ENCODE measurements at places on chromosomes 6 and 20.

DNA sequence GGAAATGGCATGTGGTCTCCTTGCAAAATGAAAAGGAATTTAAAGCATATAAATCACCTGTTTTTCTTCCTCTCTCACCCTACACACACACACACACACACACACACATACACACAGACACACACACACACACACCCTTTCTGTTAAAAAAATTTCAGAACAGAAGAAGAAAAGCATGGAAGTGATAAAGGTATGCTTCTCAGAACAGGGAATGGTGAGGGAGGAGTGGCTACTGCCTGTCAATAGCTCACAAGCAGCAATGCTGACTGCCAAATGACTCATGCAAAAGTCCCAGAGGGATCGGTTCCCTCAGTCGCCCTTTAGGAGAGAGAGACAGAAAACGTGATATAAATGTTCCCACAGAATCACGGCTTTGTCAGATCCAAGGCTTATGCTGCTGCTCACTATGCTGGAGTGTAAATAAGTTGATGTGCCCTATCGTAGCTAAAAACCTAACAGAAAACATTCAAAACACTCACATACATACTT lies 102.6 kb downstream of the IBTK start:
- DNase-seq = no peak

DNA sequence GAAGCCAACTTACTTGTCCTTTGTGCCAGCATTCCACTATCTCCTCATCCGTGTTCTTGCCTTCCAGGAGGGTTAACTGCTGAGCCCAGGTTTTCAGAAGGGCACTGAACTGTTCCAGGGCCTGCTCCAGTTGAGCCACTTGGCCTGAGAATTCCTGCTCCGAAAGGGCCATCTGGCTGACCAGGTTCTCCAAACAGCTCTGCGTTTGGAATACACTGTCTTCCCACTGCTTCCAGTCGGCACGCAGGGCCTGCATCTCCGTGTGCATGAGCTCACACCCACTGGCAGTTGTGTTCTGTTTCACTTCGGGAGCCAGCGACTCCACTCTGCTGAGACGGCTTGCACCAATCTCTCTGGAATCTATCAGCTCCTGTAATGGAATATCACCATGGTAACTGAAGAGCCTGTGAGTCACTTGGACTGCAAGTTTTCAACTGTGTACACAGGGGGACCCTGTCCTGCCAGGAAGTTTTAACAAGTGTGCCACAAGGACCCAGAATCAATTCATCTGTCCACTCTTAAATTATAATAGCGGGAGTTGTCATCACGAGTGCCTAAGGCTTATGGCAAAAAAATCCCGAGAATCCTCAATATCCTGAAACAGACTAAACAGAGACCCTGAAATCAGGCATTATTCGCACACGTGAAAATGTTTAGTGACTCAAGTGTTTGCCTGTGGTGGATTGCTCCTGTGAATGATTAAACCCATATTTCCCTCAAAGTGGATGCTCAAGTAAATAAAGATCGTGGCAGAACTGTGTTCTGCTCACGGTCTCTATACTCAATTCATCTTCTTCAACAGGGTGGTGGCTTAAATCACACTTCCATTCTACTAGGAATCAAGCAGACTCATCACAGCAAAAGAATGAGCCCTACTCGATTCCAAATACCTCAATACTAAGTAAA lies 255.9 kb downstream of the SYNE1 start:
- DNase-seq = no peak

DNA sequence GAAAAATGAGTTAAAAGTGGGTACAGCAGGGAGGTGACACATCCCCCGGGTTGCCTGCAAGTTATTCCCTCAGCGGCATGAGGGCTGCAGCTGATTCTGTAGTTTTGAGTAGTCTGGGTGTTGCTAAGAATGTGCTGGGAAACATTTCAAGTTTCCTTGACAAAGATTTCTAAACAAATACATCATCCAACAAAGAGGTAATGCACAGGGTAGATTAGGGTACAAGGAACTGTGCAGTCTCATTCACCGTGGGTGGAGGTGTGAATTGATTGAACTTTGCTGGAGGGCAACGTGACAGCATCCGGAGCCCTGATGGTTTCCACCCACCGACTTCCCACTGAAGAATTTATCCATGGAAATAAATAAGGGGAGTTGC lies 21.8 kb downstream of the CASS4 start:
- no peak for DNase-seq

GRCh38 chr6:70241031-70241430 lies 61.9 kb downstream of the COL9A1 start:
- no peak for DNase-seq

GRCh38 chr20:32040142-32040953 lies 11.7 kb upstream of the HCK start:
- DNase-seq = no peak

- no peak for DNase-seq
Measured at GRCh38 chr6:17869753-17870050, 117.7 kb downstream of the KIF13A start.

GRCh38 chr20:12504779-12505178 lies 504.0 kb upstream of the SPTLC3 start:
- no peak for DNase-seq

GRCh38 chr6:125194941-125195340 lies 41.4 kb downstream of the TPD52L1 start:
- no peak for DNase-seq

- DNase-seq = no peak
Measured at GRCh38 chr6:41527721-41528408, 18.3 kb upstream of the FOXP4 start.

DNA sequence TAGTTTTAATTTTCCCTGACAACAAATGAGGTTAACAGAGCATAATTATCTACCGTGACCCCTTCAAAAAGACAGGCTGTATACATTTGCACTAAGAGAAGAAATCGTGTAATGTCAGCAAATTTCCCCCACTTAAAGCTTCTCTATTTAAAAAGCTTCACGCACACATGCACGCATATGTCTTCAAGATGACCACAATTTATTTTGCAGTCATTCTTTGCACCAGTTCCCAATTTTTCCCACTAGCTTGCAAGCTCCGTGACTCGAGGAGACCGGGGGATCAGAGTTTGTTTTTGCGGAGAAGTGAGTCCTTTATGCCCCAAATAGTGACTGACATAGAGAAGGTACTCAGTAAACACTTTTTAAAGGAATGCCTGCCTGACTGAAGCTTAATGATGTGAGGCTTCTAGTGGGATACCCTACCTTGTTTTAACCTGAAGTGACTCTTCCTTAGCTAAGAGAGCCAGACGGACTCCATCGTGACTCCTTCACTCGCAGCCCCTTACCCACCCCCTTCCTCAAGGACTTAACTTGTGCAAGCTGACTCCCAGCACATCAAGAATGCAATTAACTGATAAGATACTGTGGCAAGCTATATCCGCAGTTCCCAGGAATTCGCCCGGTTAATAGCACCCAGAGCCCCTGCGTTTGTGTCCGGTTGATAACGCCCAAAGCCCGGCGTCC lies 9.3 kb upstream of the NQO2 start:
- no peak for DNase-seq

All from stimulated activated CD4-positive, alpha-beta T cell treated with anti-CD3 and anti-CD28 coated beads, Interleukin-4, amount 100 ng/mL, for 24 hours (primary cell).